ENCODE measurements at places on chromosomes 7 and 10.

- no peak for DNase-seq
These were observed 162.1 kb downstream of the ZNF438 start for GRCh38 chr10:30869566-30869965.

- DNase-seq = no peak
These were observed 209.6 kb downstream of the KIAA1217 start for GRCh38 chr10:24418532-24418931.

GRCh38 chr10:99456931-99457288, 26.5 kb upstream of the GOT1 start:
- DNase-seq = no peak

GRCh38 chr7:153454306-153454705, 597.9 kb upstream of the DPP6 start:
- no peak for DNase-seq

DNA sequence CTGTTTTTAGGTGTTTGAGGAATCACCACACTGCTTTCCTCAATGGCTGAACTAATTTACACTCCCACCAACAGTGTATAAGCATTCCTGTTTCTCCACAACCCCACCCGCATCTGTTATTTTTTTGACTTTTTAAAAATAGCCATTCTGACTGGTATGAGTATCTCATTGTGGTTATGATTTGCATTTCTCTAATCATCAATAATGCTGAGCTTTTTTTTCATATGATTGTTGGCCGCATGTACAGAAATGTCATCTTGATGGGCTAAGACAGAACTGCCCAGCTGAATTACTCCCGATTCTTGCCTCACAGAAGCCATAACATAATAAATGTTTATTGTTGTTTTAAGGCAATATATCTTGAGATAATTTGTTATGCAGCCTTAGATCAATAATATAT, 93.1 kb upstream of the DKK1 start:
- no peak for DNase-seq

GRCh38 chr7:34655384-34655783, 2.6 kb upstream of the NPSR1 start:
- DNase-seq = no peak

GRCh38 chr10:122460891-122461293, 461 bp upstream of the HTRA1 start:
- no peak for DNase-seq

DNA sequence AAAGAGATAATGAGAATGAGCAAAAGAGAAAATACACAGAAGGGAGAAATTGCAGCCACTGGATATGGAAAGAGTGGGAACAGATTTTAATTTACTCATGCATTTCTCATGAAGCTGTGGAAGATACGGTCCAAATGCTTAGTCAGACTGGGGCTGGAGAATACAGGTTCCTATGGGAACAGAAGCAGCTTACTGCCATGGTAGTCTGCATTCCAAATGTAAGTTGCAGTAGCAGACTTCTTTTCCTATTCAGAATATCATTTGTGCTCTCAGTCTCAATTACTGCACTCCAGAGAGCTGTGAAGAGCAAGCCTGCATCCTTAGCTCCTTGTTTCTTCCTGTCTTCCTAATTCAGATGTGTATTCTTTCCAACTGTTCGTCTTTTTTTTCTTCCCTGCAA, 190.8 kb upstream of the TMEM196 start:
- no peak for DNase-seq

- no peak for DNase-seq
These were observed 743 bp upstream of the ZCCHC24 start for GRCh38 chr10:79445977-79446757.

- DNase-seq = no peak
These were observed 214.8 kb downstream of the KLF6 start for GRCh38 chr10:3570131-3570729.

- DNase-seq = no peak
These were observed 2.7 kb downstream of the VGF start for GRCh38 chr7:101162551-101163278.

DNA sequence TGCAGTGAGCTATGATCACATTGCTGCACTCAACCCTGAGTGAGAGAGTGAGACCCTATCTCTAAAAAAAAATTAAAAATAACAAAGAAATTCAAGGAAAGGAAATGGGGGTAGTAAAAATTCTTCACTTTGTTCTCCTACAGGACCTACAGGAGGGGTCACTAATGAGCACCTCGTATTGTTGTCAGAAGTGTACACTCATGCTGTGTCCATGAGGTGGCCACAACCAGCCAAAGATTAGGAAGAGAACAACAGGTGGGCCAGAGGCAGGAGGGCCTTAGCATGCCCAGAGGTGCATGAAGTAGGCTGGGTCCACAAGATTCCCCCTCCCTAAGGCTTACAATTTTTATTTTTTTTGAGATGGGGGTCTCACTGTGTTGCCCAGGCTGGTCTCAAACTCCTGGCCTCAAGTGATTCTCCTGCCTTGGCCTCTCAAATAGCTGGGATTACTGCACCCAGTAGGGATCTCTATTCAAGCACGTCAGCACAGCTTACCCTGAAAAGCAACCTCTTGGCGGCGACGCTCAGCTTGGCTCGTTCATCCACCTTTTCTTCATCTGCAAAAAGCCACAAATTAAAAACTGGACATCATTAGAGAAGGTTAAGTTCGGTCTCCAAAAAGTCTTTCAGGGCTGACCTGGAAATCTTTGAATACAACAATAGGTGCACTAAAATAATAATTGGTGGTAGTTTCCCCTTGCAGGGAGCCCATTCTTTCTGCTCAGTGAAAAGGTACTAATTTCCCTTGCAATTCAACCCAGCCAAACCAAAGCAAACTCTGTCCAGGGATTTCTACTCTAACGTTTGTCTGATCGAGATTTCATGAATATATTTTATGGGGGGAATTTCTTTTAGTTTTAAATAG, 104.4 kb downstream of the SVIL start:
- DNase-seq = no peak

GRCh38 chr7:158617737-158618128, 30.1 kb upstream of the PTPRN2 start:
- DNase-seq = no peak

GRCh38 chr7:30594048-30594539, 584 bp upstream of the GARS1 start:
- no peak for DNase-seq

- no peak for DNase-seq
These were observed 64.7 kb upstream of the CAV2 start for GRCh38 chr7:116434820-116435341.

DNA sequence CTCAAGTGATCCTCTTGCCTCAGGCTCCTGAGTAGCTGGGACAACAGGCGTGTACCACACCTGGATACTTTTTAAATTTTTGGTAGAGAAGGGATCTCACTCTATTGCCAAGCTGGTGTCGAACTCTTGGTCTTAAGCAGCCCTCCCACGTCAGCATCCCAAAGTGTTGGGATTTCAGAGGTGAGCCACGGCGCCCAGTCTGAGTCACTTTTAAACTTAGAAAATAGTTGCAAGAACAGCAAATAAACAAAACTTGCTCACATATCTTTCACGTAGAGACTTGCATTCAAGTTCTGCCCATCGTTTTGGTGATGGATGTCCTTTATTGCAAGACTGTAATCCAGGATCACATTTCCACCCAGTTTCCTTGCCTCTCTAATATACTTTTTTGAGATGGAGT, 16.6 kb downstream of the GTF2I start:
- no peak for DNase-seq

DNA sequence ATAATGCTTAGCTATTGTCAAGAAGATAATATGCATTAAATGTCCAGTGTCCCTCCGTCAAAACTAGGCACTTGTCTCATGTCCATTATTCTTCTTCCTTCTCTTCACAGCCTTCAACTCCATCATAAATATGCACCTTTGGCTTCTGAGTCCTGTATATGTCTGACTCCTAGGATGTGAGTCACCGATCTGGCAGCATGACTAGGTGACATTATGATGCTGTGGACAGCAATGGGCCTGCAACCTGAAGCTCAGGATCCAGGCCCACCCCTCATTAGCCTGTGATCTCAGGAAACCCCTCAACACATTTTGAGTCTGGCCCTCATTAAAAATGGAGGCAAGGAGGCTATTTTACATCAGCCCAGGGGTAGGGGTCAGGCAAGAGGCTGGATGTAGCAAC, 362.5 kb upstream of the ZMIZ1 start:
- DNase-seq = no peak

GRCh38 chr7:92909686-92910475, 73.5 kb upstream of the CDK6 start:
- DNase-seq = no peak

All from NCI-H1436 treated with DMSO at 0.1 percent for 48 hours (cell line).